ENCODE measurements at places on chromosomes 6 and 20. TPM values are rescaled to one million over a fixed set of nuclear protein-coding genes. Genes with fewer than 3 reads are reported as not detected.

- peaks cover 19% of the 10 kb centered on the region for H3K36me3 ChIP-seq
- DNase-seq, result peak; percentile 43
- no peak overlapping the region for H3K27ac ChIP-seq
Measured at GRCh38 chr20:46127396-46128010, 9.4 kb downstream of the CD40 start.

GRCh38 chr20:36745927-36746659, at the start of gene NDRG3:
Gene NDRG3, minus strand, starts transcription at chr20:36746090. Its CDS starts 24,355 bp downstream, at chr20:36721735.
- H3K27ac ChIP-seq, result peak within 1 kb of the TSS; percentile 71
- peak within 1 kb of the TSS; percentile 99 for H3K4me3 ChIP-seq
- DNase-seq, result peak; percentile 98
- H3K36me3 ChIP-seq, result no peaks in the 10 kb centered on the region

GRCh38 chr6:100493206-100493888, 28.6 kb upstream of the SIM1 start:
- H3K4me3 ChIP-seq, result no peak overlapping the region
- no peaks in the 10 kb centered on the region for H3K27me3 ChIP-seq
- no peaks in the 10 kb centered on the region for H3K36me3 ChIP-seq
- no peak overlapping the region for H3K27ac ChIP-seq

DNA sequence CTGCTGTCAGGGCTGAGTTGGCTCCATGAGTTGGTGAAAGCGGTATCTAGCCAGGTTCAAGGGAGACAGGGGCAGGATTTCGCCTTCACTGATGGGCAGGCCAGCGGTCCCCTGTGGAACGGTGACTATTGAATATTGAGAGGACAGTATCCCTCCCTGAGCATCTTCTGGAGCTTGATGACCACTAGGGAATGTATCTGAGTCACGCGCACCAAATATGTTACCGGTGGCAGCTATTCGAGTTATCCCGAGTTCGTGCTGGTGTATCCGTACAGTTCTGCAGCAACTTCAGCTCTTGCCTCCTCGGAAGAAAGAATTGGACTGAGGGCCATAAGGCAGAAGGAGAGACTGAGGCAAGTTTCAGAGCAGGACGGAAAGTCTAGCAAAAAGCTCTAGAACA, 24.8 kb downstream of the MTHFD1L start:
- H3K4me1 ChIP-seq, result no peaks in the 10 kb centered on the region
- no peak overlapping the region for H3K4me3 ChIP-seq
- no peak for DNase-seq
- no peaks in the 10 kb centered on the region for H3K27me3 ChIP-seq

DNA sequence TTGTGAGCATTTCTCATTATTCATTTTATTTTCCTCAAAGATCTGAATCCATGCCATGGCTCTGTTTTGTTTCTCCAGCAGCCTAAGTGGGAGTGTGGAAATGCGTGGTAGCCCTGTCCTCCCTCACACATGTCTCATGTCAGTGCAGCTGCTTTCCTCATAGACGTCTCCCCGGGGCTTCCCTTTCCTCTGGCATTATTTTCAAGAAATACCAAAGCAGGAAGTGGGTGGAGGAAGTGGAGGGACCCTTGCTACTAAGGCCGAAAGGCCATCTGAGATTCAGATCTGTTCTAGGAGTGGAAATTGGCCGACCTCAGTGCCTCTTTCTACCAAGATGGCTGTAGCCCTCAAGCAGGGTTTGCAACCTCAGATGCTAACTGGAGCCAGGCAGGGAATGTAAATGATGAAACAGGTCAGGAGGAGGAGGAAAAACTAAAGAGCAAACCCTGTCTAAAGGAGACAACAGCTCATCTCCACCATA, 420.9 kb upstream of the PLCB4 start:
- H3K27ac ChIP-seq, result peak overlapping the region; percentile 62
- no peaks in the 10 kb centered on the region for H3K27me3 ChIP-seq
- H3K36me3 ChIP-seq, result no peaks in the 10 kb centered on the region
- no peak overlapping the region for H3K4me3 ChIP-seq
- peaks cover 53% of the 10 kb centered on the region for H3K4me1 ChIP-seq

DNA sequence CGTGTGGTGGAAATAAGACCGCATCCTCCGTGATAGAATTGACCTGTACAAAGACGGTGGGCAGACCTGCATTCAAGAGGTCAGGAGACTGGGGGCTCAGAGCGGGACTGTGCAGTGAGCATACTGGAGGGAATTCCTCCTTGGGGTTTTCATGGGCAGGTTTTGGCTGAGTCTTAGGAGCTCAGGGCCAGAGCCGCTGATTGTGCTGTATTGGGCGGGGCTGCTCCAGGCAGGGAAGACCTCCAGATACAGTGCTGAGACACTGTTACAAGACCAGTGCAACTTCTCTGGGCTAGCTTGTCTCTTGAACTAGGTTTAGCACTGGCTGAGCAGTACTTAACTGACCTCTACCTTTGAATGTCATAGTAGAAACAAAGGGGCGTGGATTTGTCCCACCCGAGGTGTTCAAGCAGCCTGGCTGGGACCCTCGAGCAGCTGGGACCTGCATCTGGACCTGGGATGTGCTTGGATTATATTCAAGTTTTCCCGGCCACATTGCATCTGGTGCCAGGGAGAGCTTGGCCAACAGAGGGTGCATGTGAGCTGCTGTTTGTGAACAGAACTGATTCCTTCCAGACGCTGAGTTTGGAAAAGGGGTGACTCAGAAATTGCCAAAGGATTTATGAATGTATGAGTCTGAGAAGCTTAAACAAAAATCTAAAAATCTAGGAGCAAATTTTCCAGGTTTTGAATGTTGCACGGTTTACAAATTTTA, 33.4 kb upstream of the SLC22A1 start:
- no peak overlapping the region for H3K4me3 ChIP-seq
- peak overlapping the region; percentile 75 for H3K27ac ChIP-seq
- no peaks in the 10 kb centered on the region for H3K27me3 ChIP-seq
- peak; percentile 86 for DNase-seq
- H3K4me1 ChIP-seq, result no peaks in the 10 kb centered on the region

GRCh38 chr6:74070091-74070490, 374.1 kb downstream of the CD109 start:
- no peaks in the 10 kb centered on the region for H3K36me3 ChIP-seq
- H3K27me3 ChIP-seq, result no peaks in the 10 kb centered on the region
- no peak for DNase-seq
- H3K27ac ChIP-seq, result no peak overlapping the region
- no peaks in the 10 kb centered on the region for H3K4me1 ChIP-seq

GRCh38 chr6:110266996-110267395, 86.8 kb downstream of the CDC40 start:
- no peaks in the 10 kb centered on the region for H3K27me3 ChIP-seq
- no peak overlapping the region for H3K27ac ChIP-seq
- no peaks in the 10 kb centered on the region for H3K4me1 ChIP-seq
- H3K36me3 ChIP-seq, result no peaks in the 10 kb centered on the region
- H3K4me3 ChIP-seq, result no peak overlapping the region
- no peak for DNase-seq

GRCh38 chr20:25214426-25214790, 18.9 kb downstream of the ENTPD6 start:
- H3K4me3 ChIP-seq, result no peak overlapping the region
- no peaks in the 10 kb centered on the region for H3K4me1 ChIP-seq
- no peaks in the 10 kb centered on the region for H3K27me3 ChIP-seq
- H3K27ac ChIP-seq, result no peak overlapping the region

DNA sequence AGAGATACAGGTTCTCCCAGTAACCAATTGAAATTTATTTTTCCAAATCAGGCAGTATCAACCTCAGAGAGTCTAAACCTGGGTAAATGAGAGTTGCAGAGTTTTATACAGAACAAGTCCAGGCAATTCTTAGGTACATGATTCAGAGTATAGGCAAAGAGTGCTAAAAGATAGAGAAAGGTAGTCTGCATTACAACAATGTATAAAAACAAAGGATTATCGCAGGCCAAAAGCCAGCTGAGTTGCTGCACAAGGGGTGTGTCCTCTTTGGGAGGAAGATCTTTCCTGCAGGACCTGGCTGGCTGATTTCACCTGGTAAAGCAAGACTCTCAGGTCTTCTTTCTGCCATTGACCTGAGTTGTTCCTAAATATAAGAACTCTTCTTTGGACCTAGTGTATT, 48.9 kb upstream of the ECHDC1 start:
- peak overlapping the region; percentile 52 for H3K27ac ChIP-seq
- H3K4me3 ChIP-seq, result no peak overlapping the region
- H3K36me3 ChIP-seq, result no peaks in the 10 kb centered on the region
- no peaks in the 10 kb centered on the region for H3K4me1 ChIP-seq
- no peaks in the 10 kb centered on the region for H3K27me3 ChIP-seq
- DNase-seq, result no peak

GRCh38 chr20:18515973-18516372, 8.2 kb downstream of the SEC23B start:
- H3K36me3 ChIP-seq, result peaks cover 12% of the 10 kb centered on the region
- DNase-seq, result no peak
- H3K27me3 ChIP-seq, result no peaks in the 10 kb centered on the region
- no peak overlapping the region for H3K4me3 ChIP-seq

GRCh38 chr20:61953037-61954021, 112.4 kb downstream of the TAF4 start:
- H3K4me3 ChIP-seq, result no peak overlapping the region
- no peaks in the 10 kb centered on the region for H3K36me3 ChIP-seq
- no peaks in the 10 kb centered on the region for H3K4me1 ChIP-seq
- H3K27me3 ChIP-seq, result peaks cover 12% of the 10 kb centered on the region
- H3K27ac ChIP-seq, result no peak overlapping the region
- peak; percentile 36 for DNase-seq

DNA sequence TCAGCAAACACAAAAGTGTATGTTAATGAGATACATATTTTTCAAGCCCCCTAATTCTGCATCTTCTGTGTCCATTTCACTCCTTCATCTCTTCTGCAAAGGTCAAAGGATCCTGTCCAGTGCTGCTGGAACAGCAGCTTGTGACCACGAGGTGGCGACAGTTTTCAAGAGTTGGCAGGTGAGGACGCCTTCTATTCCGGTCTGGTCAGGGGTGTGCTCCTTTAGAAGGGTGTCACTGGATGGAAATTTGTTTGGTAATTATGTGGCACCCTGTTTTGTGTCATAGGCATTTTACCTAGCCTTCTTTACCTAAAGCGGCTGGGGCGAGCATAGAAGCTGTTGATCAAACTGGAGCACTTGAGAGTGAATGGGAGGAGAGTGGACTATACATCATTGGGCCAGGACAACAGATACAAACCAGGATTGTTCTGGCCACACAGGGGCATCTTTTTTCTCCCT, 32.9 kb upstream of the ERVFRD-1 start:
- no peaks in the 10 kb centered on the region for H3K27me3 ChIP-seq
- peak; percentile 85 for DNase-seq
- H3K27ac ChIP-seq, result no peak overlapping the region
- no peak overlapping the region for H3K4me3 ChIP-seq

Gene SASH1
- total RNA-seq, result 57.1 TPM

Gene ADGB
- not detected for total RNA-seq

Gene RBBP8NL
- total RNA-seq, result not detected

Gene C20orf144
- 0.66 TPM for total RNA-seq

Gene C20orf141
- total RNA-seq, result not detected
